ENCODE measurements at places on chromosomes 5 and 9.
A peak's percentile ranks its signal among the peaks of the same experiment; 100 is the strongest.

DNA sequence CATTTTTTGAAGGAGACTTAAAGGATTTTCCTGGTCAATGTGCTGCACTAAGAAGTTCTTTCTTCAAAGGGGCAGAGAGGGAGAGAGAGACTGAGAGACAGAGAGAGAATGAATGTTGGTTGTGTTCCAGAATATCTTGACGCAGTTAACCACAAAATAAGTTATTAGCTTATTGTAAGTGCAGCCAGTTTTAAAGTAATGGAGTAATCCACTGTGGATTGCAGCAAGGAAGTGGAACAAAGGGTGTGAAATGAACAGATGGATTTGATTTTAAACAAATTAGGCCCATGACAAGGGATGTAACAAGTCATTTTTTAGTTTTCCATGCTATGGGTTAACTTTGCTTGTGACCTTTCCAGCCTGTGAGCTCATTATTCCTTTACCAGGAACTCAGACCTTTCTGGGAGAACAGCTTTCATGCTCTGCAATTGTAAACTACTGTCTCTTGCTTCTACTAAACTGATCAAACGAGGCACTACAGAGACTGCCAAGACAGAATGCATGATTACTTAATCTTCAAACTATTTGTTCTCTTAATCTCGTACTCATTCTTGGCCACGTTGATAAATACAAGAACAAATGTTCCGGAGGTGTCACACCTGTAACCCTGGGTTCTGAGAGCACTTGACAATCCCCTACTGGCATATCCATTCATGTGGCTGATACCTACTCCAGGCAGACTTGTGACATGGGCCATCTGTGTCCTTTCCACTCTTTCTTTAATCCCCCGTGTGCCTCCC, 131.1 kb downstream of the TLE1 start:
- no peak for DNase-seq

GRCh38 chr5:103345461-103345860, 86.9 kb downstream of the MACIR start:
- DNase-seq, result no peak

- no peak for DNase-seq
These were observed 197.6 kb downstream of the PAX5 start for GRCh38 chr9:36836486-36836885.

DNA sequence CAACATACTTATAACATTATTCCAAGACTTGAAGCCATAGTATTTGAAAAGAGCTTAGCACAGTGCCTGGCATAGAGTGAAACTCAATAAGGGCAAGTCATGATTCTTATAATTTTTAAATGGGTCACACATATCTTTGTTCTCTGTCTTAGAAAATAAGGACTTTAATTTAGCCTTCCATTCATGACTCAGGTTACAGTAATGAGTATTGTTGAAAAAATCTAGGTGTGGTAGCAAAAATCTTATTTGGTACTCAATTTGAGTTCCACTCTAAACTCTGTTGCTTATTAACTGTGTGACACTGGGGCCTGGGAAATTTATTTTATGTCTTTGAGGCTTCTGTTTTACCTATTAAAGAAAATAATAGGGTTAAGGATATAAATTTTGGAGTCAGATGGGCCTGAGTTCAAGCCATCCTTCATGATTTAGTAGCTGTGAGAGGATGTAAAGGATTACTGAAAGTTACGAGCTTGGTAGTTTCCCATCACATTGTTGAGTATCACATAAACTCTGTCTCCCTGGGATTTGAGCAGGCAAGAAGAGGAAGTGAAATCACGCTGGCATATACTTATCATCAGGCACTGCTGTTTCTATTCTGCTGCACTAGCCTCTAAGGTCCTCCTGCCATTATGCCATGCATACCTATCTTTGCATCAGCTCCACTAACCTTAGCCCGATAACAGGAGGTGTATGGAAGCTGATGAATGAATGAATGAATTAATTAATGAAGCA, 1.5 kb downstream of the SPINK9 start:
- no peak for DNase-seq

DNA sequence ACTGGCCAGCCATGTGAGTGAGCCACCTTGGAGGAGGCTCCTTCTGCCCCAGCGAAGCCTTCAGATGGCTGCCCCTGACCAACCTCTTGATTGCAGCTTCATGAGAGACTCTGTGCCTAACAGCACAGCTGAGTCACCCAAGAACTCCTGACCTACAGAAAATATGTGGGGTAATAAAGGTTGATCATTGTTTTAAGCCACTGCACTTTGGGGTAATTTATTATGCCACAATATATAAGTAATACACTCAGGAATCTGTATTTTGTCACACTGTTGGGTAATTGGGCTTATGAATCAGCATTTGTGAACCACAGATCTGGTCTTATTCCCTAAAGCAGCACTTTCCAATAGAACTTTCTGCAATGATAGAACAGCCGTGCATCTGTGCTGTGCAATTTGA, 24.4 kb upstream of the VDAC1 start:
- no peak for DNase-seq

DNA sequence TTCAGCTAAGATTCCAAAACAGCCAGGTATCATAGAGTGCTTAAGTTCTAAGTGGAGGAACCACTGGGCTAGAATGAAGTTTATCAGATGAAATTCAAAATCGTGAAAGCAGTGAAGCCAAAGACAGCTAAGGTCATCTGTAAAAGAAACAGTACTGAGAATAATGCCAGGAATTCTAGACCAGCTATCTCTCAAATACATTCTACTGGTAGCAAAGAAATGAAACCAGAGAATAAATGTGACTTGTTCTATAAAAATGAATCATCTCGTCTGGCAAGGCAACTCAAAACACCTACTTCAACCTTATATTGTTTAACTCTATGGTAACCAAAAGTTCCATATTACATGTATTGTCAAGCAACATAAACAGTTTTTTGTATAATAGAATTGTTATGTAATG, 51.3 kb upstream of the RGMB start:
- no peak for DNase-seq

- DNase-seq, result peak; percentile 70
These were observed 83.7 kb downstream of the ADAMTS2 start for GRCh38 chr5:179261301-179262125.

- no peak for DNase-seq
These were observed 24.1 kb downstream of the RANBP3L start for GRCh38 chr5:36277521-36278176.

- no peak for DNase-seq
These were observed 30.5 kb downstream of the TGFBR1 start for GRCh38 chr9:99135456-99135855.

DNA sequence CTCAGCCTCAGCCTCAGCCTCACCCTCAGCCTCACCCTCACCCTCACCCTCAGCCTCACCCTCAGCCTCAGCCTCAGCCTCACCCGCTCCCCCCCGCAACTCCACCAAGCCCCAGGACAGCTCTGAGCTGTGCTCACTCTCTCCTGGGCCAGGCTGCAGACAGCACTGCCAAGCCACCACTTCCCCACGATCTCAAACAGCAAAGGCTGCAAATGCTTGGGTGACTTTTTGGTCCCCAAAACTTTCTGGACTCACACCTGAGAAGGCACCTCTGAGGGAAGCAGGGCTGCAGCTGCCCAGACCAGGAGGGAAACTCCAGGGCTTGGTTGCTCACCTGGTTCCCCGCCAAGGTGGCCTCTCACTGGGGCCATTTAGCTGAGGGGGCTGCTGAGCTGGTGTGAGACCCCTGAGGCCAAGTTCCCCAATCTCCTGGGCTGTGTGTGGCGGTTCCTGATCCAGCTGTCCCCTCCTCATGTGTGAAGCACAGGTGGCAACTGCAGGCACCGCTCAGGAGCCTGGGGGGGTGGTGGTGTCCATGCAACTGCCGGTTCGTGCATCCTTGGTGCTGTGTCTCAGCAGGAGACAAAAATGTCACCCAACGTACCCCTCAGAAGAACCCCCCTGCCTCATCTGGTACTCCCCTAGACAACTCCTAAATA, 17.8 kb downstream of the MRPL36 start:
- peak; percentile 65 for DNase-seq

Data from cardiac septum (tissue), 1 donor.